Small intestine (tissue), 16 donors: ENCODE measurements at places on chromosomes 1 and 21.

- no peak for DNase-seq
Observed at GRCh38 chr1:25765923-25766589, 33.9 kb upstream of the SELENON start.

DNA sequence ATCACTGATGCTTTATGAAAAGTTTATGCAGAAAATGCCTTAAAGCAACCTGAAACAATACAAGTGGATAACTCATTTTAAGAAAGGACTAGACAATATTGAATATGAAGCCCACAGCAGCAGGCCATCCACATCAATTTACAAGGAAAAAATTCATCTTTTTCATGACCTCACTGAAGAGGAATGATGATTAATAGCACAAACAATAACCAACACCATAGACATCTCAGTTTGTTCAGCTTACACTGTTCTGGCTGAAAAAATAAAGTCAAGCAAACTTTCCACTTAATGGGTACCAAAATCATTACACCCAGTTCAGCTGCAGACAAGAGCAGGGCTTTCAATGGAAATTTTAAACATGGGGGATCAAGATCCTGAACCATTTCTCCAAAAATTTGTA lies 380.6 kb upstream of the NEGR1 start:
- no peak for DNase-seq

- peak; percentile 62 for DNase-seq
Observed at GRCh38 chr1:74689621-74690363, 16.2 kb upstream of the ERICH3 start.

GRCh38 chr1:244920911-244921761 lies 56.8 kb upstream of the HNRNPU start:
- DNase-seq = no peak

DNA sequence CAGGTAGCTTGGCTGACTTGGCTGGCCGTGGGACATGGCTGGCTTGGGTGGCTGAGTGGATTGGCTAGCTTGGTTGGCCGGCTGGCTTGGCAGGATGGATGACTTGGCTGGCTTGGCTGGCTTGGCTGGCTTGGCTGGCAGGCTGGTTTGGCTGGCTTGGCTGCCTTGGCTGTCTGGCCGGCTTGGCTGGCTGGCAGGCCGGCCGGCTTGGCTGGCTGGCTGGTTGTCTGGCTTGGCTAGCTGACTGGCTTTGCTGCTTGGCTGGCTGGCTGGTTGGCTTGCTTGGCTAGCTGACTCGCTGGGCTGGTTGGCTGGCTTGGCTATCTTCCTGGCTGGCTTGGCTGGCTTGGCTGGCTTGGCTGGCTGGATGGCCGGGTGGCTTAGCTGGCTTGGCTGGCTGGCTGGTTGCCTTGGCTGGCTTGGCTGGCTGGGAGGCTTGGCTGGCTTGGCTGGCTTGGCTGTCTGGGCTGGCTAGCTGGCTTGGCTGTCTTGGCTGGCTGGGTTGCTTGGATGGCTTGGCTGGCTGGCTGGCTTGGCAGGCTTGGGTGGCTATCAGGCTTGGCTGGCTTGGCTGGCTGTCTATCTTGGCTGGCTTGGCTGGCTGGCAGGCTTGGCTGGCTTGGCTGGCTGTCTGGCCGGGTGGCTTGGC lies 129.7 kb upstream of the FAM72C start:
- peak; percentile 1 for DNase-seq

DNA sequence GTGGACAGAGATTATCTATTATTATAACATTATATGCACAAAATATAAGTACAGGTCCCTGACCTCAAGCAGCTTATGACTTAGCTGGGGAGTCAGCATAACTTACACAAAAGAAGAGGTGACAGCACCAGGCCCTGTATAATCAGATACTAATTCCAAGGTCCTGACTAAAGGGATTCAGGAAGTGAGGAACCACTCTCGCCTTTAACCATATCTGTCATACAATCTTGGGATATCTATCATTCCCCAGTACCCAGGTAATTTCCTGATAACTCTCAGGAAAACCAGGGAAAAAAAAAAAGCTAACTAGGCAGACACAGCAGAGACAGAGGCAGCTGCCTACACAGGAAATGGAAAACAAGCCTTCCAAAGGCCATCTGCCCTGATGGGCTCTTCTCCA lies 78.5 kb upstream of the CAMK1G start:
- no peak for DNase-seq

DNA sequence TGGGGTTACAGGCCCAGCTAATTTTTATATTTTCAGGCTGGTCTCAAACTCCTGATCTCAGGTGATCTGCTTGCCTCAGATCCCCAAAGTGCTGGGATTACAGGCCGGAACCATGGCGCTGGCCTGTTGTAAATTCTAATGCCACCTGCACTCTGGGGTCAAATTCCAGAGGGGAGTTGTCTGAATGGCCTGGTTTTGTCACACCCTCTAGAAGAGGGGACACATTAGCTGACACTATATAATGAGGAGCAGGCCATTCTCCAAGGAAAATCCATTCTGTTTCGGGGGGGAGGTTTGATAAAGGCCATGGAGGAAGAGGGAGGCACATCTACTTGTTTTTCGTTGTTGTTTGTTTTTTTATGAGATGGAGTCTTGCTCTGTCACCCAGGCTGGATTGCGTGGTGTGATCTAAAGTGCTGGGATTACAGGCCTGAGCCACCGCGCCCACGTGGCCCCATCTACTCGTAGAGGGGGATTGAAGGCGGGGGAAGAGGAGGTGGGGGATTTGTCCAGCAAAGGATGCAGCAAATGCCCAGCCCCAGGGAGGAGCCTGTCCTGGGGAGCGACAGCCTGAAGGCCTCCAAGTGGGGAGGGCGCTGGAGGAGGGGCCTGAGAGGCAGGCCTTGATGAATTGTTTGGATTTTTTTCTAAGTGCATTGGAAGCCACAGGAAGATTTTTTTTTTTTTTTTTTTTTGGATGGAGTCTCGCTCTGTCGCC lies 78.4 kb upstream of the SLC45A1 start:
- peak; percentile 87 for DNase-seq

DNA sequence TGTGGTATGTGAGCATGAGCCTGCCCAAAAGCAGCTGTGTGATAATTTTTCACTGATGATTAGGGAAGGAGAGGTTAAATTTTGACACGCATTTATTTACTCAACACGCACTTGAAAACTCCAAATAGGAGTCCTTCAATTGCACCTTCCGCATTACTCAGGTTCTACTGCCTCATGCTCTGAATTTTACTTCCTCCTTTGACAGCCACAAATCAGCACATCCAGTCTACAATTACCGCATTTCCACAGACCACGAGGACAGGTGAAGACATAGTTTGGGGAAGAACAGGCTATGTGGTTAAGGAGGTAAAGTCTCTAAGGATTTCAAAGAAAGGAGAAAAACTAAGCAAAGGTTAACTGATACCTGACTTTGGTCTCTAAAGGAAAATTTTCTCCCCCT lies 2.6 kb downstream of the CAPN8 start:
- no peak for DNase-seq

DNA sequence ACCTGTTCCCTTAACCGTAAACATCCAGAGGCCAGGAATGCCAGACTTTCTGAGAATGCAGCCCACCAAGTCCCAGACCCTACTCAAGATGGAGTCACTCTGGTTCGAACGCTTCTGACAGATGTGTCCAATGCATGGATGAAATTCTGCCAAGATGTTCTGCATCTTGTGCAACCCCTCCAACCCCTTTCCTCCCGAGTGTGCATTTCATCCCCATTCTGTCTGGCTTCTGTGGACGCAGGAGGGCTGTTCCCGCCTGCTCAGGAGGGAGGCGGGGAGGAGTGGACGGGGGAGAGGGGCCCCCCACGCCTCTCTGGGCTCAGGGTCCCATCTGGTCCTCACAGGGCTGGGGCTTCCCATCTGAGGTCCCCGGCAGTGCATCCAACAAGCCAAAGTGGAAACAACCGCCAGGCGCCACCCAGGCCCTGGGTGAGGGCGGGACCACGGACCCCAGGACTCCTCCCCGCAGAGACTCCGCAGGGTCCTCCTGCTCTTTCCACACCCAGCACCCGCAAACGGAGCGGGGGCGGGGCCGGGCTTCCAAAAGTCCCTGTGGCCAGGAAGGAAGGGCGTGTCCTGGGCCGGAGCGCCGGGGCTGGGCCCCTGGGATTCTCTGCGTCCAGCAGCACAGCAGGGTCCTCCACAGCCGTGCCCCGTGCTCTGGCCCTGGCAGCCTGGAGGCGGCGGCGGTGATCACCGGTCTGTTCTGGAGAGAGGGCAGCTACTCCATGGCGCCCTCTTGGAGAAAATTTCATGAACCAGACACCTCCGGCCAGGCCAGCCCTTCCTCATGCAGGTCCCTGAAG lies 27.8 kb upstream of the SUMO3 start:
- peak; percentile 76 for DNase-seq

DNA sequence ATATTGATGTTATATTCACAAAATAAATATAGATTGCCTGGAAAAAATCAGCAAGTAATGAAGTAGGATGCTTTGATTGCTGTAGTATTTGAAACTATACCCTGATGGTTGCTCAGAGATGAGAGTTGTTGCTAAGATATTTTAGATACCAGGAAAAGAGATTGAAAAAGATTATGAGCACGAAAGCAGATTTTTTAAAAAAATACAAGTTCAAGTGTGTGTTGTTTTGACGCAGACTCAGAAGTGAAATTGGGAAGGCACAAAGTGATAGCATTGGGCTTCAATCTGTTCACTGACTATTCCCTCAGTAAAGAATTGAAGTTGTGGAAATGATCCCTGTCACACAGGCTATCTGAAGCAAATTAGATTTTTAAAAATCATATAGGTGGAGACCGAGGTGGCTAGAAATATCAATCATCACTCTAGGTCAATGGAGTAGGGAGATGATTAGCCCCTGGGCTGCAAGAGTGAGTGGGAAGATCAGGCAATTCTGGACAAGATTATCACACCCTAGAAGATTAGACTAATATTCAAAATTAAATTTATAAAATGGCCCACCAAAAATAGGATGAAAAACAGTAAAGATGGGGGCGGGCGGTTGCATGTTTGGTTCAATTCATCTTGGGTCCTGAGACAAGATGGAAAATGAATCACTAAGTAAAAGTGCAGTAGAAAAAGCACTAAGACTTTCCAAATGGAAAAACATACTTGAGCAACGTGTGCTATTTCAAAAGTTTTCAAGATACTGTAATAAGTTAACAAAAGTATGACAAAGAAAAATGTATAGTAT lies 41.5 kb upstream of the LRRC8D start:
- no peak for DNase-seq

GRCh38 chr1:28580722-28581530 lies 11.1 kb upstream of the RAB42 start:
- peak; percentile 77 for DNase-seq

DNA sequence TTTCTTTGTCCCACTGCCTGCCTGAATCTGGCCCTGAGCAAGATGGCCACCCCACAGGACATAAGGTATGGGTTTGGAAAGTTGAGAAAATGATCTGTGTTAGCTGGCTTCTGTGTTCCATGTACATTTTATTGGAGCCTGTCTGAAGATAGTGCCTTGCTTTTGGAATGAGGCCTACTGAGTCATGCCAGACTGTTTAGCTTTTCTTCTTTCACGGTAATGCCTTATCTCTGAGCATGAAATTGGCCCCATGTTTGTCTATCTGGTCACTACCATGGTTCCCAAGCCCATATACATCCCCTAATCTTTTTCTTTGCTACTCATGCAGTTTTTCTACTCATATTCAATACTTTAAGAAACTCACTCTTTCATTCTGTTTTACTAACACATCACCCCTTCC lies 85.1 kb upstream of the LMO4 start:
- DNase-seq = no peak

GRCh38 chr1:53572065-53572814 lies 113.0 kb downstream of the DMRTB1 start:
- DNase-seq = peak; percentile 8

GRCh38 chr21:42379426-42380215 lies 13.3 kb upstream of the TFF1 start:
- DNase-seq = no peak

GRCh38 chr1:95043141-95043980 lies 29.4 kb downstream of the ALG14 start:
- DNase-seq = peak; percentile 89
